Osteoblast (primary cell): ENCODE measurements at places on chromosomes 7 and 10. TPM values are rescaled to one million over a fixed set of nuclear protein-coding genes. Genes with fewer than 3 reads are reported as not detected.

The FAM25G gene
- not detected in 2 replicates for total RNA-seq

The MET gene
- total RNA-seq, result 55.0 and 61.9 TPM in 2 replicates

The TOMM7 gene
- 144 and 197 TPM in 2 replicates for total RNA-seq

The TSPAN12 gene
- 0.59 and 1.8 TPM in 2 replicates for total RNA-seq

The MAP3K8 gene
- total RNA-seq, result 10.3 and 14.5 TPM in 2 replicates

The CEP55 gene
- total RNA-seq, result 4.7 TPM in 2 replicates

The AMPH gene
- 1.1 and 4.4 TPM in 2 replicates for total RNA-seq
